ENCODE measurements at places on chromosomes 4 and X.
A peak's percentile ranks its signal among the peaks of the same experiment; 100 is the strongest.

DNA sequence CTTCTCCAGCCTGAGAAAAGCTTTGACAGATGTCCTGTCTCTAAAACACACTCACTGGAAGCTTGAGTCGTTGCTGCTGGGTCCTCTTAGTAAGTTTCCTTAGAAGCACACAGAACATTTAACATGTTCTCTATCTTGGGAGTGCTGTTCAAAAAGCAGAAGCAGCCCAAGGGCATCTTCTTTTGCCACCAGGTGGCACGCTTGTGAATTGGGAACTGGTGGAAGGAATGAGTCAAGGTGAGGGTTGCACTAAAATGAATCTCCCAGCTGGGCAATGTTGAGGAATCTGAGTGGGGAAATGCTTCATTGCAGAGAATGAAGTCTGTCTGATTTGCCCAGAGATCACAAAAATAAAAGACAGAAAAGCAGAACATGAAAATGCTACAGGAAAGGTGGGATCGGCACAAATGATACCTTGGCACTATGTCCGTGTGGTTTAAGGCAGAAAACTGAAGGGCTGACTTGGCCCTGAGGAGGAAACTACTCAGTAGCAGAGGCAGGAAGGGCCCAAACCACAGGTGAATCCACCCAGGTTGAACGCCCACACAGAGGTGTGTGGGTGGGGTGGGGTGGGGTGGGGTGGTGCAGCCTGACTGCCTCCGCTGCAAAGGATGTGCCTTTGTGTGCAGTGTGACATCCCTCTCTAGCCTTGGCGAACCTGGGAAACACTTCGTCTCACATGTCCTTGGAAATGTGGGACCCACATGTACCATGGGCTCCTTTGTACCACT is 26.0 kb downstream of the KIT start:
- peak; percentile 14 for DNase-seq

DNA sequence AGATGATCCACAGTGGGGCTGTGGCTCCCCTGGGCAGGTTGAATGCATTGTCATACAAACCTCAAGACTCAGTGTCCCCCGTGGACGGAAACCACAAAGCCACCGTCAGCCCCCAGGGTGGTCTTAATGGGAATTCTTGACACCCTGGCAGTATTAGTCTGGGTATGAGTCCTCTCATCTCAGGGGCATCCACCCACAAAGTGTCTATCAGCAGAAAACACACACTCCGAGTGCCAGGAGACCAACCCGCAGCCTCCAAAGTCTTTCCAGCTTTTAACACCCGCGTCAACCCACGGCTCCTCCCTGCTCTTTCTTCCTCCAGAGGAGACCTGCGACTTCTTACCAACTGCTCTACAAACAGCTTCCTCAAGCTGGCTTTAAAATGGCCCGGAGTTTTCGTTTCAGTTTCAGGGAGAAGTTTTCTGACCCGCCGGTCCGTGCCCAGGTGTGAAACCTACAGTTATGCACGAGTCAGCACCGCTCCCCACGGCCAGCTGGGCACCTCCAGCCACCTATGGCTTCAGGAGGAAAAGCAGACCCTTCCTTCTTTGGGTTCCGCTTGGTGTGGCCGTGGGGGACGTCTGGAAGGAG is 14.4 kb upstream of the ASMTL start:
- DNase-seq, result no peak

DNA sequence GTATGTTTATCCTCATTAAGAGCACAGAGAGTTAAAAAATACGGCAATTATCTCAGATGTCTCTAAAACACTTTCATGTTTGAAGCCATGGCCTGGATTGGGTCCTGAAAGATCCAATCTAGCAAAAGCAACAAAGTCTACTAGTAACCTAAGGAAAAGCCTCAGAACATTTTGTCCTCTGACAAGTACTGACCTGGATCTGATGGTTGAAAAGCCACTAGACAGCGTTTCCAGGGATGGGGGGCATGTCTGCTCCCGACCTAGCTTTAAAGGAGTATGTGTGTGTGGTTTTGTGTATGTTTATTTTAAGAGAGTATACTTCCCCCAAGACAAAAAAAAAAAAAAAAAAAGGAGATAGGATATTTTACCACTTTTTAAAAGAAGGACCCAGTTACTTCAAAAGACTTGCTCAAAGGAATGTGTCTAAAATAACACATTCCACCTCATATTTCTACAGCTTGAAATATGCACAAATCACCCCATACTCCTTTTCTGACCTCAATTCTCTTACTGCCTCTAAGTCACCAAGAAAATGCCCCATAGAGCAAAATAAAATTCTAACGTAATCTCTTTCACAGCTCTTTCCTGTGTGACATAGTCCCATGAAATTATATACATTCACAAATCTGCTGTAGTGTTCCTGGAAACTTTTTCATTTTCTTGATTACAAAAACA is 189.0 kb upstream of the TTC29 start:
- peak; percentile 43 for DNase-seq

GRCh38 chr4:15771216-15772058 is 6.7 kb upstream of the CD38 start:
- no peak for DNase-seq

GRCh38 chr4:88107406-88108107 is 50.9 kb downstream of the ABCG2 start:
- DNase-seq, result no peak

DNA sequence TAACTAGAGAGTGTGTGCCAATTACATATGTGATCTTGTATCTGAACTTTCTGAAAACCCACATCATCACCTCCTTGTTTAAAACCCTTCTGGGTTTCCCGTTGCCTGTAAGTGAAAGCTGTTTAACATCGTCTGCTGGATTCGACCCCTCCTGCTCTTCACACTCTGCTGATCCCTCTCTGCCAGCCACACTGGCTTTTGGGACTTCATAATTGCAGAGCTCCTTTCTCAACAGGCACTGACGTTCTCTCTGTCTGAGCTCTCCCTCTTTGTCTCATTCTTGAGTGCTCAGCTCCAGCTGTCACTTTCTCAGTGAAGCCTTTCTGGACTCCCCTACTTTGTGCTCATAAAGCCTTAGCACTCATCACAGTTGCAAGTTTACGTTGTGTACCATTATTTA is 153.9 kb downstream of the CEP135 start:
- DNase-seq, result no peak

- DNase-seq, result no peak
These were observed 384.8 kb downstream of the FAM133A start for GRCh38 chrX:94058728-94059382.

DNA sequence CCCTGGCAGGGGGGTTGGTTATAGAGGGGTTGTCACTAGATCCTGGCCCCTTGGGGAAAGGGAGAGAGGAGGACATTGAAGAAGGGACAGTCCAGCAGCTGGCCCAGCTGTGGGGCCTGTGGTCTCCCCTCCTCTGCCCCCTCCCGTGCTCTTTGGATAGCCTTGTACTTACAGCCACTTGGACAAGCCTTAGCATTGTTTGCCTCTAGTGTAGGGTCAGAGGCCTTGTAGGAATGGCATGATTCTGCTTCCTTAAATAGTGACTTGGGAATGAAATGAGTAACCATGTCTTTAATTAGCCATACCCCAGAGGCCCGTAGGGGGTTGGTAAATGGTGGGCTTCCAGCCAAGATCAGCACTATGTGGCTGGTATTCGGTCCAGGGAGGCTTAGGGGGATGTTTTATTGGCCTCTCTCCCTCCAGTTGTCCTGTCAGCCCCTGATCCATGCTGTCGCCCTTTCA is 230.6 kb downstream of the PTTG2 start:
- peak; percentile 80 for DNase-seq

DNA sequence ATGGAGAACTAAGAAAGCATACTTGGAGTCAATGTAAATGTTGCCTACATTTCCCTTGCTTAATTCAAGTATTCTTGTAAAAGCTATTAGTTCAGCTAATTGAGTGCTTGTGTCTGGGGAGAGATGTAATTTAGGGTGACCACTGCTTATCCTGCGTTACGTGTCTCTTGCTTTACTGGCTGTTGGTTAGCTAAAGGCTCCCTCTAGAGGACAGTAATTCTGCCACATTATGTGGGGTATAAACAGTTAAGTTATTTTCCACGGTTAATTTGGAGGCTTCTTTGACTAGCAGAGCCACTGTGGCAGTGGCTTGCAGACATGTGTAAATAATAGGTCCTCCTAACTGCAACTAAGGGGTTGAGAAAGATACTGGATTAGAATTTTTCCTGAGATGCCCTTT is 25.3 kb upstream of the NAF1 start:
- peak; percentile 4 for DNase-seq

- no peak for DNase-seq
These were observed 1087.4 kb upstream of the SLIT2 start for GRCh38 chr4:19164334-19164733.

DNA sequence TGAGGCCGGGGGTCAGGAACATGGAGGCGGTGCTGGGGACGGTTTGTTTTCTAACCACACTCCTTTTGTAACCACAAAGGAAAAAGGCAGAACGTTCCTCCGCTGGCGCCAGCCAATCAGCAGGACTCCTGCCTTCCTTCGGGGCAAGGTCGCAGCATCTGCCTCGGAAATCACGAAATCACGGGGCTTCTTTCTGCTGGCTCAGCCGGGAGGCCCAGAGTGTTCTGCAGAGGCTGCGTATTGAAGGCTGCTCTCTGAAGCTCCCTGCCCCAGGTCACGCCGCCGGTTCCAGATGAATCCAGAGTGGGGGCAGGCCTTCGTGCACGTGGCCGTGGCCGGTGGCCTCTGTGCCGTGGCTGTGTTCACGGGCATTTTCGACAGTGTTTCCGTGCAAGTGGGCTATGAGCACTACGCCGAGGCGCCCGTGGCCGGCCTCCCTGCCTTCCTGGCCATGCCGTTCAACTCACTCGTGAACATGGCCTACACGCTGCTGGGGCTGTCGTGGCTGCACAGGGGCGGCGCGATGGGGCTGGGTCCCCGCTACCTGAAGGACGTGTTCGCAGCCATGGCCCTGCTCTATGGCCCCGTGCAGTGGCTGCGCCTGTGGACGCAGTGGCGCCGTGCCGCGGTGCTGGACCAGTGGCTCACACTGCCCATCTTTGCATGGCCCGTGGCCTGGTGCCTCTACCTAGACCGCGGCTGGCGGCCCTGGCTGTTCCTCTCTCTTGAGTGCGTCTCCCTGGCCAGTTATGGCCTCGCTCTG is 9.4 kb downstream of the TMEM187 start:
- no peak for DNase-seq

DNA sequence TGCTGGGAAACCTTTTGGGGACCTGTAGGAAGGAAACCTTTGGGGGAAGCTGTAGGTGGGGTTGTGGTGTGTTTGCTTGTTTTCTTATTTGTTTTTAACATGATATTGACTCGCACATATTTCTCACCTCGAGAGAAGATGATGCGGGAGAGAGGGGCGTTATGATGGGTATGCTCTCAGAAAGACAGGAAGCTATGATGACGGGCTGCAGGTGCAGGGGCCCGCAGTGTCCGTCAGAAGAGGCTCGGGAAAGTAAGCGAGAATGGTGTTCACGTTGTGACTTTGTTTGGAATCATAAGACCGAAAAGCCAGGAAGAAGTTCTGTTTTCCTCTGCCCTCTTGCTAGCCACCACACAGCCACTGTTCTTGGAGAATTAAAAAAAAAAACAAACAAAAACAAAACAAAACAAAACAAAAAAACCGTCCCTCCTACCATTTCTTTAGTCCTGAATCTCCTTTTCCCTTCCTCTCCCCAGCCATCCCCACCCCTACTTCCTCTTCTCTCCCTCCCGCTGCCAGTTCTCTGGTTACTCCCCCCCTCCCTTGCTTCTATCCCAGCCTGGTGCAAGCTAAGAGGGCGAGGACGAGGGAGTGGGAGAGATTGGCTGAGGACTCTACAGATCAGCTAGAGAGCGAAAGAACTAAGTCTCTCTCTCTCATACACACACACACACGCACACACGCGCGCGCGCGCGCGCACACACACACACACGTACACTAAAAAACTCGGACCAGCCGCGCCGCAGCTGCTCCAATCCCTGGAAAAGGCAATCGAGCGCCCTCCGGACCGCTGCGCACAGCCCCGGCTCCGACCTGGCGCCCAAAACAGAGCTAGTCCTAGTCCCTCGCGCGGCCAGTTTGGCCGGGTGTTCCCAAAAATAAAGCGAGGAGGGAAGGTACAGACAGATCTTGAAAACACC is at the start of gene BMP3:
Gene BMP3 (plus strand): TSS at position 648 of the 920 bp plus-strand sequence. CDS start 577 bp downstream, outside the sequence.
- peak; percentile 14 for DNase-seq

DNA sequence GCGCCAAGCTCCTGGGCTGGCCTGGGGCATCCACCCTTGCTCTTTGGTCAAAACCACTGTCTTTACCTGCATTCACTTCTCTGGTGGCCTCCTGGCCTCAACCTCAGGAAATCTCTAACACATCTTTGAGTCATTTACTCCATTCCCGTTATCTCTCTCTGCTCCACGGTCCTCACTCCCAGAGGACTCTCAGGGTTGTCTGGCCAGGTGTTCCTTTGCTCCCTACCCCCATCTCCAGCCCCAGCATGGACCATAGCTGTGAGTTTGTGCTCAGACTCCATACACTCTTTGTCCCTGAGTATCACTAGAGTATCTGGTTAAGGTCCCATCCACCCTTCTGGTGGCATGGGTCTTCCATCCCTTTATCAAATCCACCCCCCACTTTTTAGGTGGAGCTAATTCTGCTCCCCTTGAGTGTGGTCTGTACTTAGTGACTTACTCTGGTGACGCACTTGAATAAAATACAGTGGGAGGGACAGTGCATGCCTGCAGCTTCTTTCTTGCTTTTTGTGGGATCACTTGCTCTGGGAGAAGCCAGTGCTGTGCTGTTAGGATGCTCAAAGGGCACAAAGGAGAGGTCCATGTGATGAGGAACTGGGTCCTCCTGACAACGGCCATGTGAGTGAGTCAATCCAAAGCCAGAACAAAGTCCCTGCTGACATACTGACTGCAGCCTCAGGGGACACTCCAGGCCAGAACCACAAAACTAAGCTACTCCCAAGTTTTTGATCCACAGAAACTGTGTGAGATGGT is 44.3 kb downstream of the IGFBP7 start:
- peak; percentile 56 for DNase-seq

DNA sequence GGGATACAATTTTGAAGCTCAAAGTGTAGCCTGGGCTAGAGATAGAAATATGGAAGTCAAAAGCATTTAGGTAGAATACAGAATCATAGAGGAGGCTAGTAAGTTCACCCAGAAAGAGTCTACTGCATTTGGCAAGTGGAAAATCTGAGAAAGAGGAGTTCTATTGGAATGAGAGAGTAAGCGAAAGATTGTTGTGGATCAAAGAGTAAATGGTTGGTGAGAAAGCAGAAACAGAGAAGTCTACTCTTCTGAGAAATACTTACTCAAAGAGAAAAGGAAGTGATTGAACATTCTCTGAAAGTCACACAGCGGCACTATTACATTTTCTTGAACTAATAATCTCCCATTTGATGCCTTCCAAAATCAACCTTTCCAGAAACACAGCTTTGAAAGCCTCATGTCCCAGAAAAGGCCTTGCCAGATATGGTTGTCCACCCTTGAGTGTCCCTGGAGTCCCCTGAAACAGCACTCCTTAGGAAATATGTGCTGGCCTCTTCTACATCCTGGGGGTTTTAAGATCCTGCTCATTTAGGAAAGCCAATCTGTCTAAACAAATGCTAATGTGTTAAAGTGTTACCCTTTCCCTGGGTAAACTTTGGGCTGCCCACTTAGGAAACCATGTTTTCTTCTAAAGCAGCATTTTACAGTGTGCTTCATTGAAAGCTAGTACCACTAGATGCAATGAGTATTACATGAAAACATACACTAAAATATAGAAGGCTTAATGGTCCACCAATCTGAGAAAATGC is 132.6 kb downstream of the INPP4B start:
- DNase-seq, result no peak

- DNase-seq, result peak; percentile 1
These were observed 1.5 kb downstream of the CASP6 start for GRCh38 chr4:109701566-109702410.

- peak; percentile 71 for DNase-seq
These were observed 37.7 kb upstream of the ARAF start for GRCh38 chrX:47523297-47523696.
